ENCODE measurements at places on chromosomes 16 and 17. TPM values are rescaled to one million over a fixed set of nuclear protein-coding genes. Genes with fewer than 3 reads are reported as not detected.

The PLCG2 gene
- total RNA-seq: 10.4 TPM

GRCh38 chr16:67555795-67556212, 6.5 kb upstream of the CTCF start:
- H3K36me3 ChIP-seq: no peaks in the 10 kb centered on the region
- no peaks in the 10 kb centered on the region for H3K27me3 ChIP-seq
- no peaks in the 10 kb centered on the region for H3K4me1 ChIP-seq
- DNase-seq: peak; percentile 41
- no peak overlapping the region for H3K27ac ChIP-seq

GRCh38 chr16:89308391-89309333, 91.2 kb downstream of the ZNF778 start:
- H3K27ac ChIP-seq: no peak overlapping the region
- H3K36me3 ChIP-seq: no peaks in the 10 kb centered on the region
- H3K4me1 ChIP-seq: no peaks in the 10 kb centered on the region
- no peak overlapping the region for H3K4me3 ChIP-seq

GRCh38 chr17:14775731-14776492, 475.0 kb downstream of the HS3ST3B1 start:
- H3K27ac ChIP-seq: no peak overlapping the region
- H3K4me1 ChIP-seq: no peaks in the 10 kb centered on the region
- no peaks in the 10 kb centered on the region for H3K36me3 ChIP-seq

Data from cardiac muscle cell (in vitro differentiated cells and primary cell).